ENCODE measurements at places on chromosomes 6 and 20. TPM values are rescaled to one million over a fixed set of nuclear protein-coding genes. Genes with fewer than 3 reads are reported as not detected.

CYB5R4 gene
- 13.8 TPM for total RNA-seq

OR2B2 gene
- total RNA-seq = not detected

HLA-DQA1 gene
- total RNA-seq = 15.0 TPM

COL19A1 gene
- not detected for total RNA-seq

BPIFB4 gene
- total RNA-seq = not detected

MUCL3 gene
- total RNA-seq = not detected

SEL1L2 gene
- 0.22 TPM for total RNA-seq

FERMT1 gene
- total RNA-seq = 83.7 TPM

TBX18 gene
- total RNA-seq = 2.3 TPM

SLC24A3 gene
- 4.0 TPM for total RNA-seq

SLPI gene
- total RNA-seq = 4.3 TPM

ENPP1 gene
- total RNA-seq = 22.8 TPM

SLC35B2 gene
- total RNA-seq = 53.7 TPM

PBOV1 gene
- not detected for total RNA-seq

CPXM1 gene
- 6.1 TPM for total RNA-seq
